OCI-LY7 (cell line): ENCODE measurements at places on chromosomes 7 and 10.

DNA sequence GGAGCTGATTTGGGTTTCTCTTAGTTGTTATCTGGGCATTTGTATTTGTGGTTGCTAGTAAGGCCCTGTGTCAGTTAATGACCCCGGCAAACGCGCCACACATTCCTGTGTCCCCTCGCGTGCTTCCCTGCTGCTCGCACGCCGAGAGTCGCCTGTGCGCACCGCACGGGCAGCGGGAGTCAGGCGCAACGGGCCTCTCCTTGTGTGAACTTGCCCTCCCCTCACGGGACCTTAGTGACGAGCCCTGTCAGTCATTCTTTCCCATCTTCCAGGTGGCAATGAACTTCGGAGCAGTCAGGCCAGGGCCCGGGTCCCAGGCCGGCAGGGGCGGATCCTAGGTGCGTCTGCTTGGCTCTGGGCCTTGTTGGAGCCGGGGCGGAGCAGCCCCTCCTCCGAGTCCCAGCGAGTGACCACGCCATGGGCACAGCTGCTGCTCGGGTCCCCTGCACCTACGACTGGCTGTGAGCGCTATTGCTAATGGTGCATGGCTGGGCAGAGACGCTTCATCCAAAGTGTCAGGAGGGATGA lies 12.4 kb upstream of the PRKAR1B start:
- DNase-seq, result no peak

DNA sequence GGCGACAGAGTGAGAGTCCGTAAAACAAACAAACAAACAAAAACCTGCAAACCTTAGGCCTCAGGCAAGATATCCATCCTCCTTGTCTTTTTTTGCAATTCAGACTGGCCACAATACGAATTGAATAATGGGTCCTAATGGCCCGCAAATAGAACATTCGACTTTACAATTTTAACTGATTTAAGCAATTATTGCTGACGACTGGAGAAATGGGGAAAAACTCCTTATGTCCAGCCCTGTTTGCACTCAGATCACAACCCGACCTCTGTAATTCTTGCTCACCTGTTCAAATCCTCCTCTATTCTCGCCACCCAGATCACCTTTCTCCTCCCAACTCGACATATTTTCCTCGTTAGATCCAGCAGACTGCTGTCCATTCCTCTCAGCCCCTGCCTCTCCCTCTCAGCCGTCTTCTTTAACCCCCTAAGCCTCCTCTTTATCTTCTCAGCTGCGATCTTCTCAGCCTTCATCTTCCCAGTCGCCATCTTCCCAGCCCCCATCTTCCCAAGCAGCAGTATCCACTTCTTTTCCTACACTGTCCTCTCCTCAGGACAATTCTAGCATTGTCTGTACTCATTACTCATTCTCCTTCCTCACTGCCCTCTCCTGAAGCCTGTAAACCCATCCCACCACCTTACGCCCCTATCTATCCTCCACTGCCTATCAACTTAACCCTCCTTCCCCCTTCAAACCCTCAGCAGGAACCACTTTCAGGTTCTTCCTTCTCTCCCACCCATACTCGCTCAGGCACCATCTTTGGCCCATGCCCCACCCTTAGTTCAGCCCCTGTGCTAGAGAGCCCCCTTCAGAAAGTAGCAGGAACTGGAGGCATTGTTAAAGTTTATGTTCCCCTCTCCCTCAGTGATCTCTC lies 61.8 kb downstream of the LRRC17 start:
- DNase-seq, result no peak

- DNase-seq, result peak; percentile 35
Measured at GRCh38 chr7:17640730-17641377, 299.4 kb downstream of the SNX13 start.

DNA sequence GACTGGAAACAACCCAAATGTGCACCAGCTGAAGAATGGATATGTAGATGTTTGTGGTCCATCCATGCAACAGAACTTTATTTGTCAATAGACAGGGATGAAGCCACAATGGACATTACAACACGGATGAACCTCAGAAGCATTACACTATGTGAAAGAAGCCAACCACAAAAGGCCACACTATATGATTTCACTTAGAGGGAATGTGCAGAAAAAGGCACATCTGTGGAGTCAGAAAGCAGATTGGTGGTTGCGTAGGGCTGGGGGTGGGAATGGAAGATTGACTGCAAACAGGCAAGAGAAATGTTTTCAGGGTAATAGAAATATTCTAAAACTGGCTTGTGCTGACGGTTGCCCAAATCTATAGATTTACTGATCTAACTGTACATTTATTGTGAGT lies 34.3 kb upstream of the WASHC2A start:
- no peak for DNase-seq

- no peak for DNase-seq
Measured at GRCh38 chr7:130156140-130156539, 49.1 kb downstream of the TMEM209 start.

GRCh38 chr10:75600833-75601232 lies 169.4 kb downstream of the LRMDA start:
- no peak for DNase-seq

DNA sequence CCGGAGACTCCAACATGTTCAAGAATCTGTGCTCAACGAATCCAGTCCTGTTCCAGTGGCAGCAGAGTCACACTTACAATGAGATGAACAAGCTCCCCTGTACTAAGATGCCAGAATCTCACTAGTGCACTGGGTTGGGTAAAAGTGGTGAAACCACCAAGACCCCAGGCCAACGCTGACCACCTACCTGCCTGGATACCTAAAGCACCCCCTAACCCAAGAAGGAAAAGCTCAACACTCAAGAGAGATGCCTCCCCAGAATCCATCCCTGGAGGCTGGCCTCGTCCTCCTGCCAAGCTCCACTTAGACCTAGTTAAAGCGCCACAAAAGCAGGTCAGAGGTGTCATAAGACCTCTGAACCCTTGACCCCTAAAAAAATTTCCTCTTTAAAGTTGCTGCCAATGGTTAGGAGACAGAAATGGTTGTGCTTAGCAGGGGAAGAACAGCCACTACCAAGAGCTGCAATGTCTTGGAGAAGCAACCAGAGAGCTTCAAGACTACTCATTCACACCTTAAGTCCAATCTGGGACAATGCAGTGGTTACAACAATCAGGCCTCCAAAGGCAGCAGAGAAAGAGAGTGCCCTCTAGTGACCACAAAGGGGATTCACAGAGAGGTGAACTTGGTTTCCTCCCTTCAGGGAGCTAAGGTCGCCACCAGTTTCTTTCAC lies 94.6 kb upstream of the MACROH2A2 start:
- DNase-seq, result peak; percentile 78

DNA sequence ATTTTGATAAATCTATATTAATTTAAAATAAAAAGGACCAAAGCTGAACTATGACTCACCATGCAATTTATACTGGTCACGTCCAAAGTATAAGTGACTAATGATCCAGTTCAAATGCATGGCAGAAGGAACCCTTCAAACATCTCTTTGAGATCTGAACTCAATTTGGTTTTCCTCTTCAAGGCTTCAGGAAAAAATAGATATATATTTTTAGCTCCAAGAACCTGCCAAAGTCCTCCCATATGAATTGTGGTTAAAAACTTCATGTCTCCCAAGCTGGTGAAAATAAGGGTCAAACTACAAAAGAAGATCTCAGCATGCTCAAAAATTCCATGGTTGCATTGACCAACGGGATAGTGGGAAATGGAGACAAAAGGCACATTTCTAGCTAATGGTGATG lies 34.6 kb upstream of the PDE1C start:
- DNase-seq, result no peak

GRCh38 chr10:102016416-102016815 lies 39.6 kb downstream of the ARMH3 start:
- no peak for DNase-seq

GRCh38 chr7:131781-132482 lies 60.4 kb upstream of the FAM20C start:
- no peak for DNase-seq

- no peak for DNase-seq
Measured at GRCh38 chr7:47258798-47259197, 323.1 kb downstream of the TNS3 start.

- DNase-seq, result no peak
Measured at GRCh38 chr7:144403649-144404061, at the start of gene NOBOX. NOBOX (minus strand) TSS chr7:144403693.
